HL-60 (cell line): ENCODE measurements at places on chromosomes 12 and 14.

GRCh38 chr12:29149691-29150281, 708 bp downstream of the FAR2 start:
- no peak for DNase-seq

- peak; percentile 3 for DNase-seq
Observed at GRCh38 chr14:104563742-104564615, 15.6 kb upstream of the C14orf180 start.

GRCh38 chr14:50944647-50945413, 547 bp upstream of the PYGL start:
- no peak for DNase-seq

DNA sequence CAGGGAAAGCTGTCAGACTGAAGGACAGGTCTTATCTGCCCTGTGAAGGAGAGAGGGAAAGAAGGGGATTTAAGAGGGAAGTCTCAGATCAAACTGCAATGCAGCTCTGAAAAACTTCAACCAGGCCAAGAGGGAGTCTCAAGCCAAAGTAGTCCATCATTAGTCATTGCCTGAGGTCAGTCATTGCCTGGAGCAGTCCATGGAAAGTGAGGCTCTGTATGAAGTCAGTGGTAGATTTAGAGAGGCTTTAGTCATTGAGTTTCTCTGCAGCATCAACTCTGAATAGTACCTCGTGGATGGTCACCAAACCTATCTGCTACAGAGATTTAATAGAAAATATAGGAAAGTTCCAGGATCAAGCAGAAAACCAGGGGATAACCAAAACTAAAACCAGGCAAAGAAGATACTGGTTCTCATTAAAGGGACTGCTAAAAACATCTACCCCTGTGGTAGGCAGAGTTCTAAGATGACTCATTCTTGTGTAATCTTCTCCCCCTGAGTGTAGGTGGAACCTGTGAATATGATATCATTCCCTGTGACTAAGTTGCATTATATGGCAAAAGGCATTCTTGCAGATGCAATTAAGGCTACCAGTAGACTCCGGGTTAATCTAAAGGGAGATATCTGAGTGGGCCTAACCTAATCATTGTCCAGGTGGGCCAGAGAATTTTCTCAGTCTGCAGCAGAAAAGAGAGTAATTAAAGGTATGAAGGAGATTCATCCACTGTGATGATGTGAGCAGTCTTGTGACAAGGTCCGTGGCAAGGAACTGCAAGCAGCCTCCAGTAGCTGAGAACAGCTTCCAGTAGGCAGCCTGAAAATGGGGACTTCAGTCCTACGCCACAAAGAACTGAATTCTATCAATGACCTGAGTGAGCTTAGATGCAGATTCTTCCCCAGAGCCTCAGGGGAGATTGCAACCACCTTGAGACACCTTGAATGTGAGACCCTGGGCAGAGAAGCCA, 123.1 kb downstream of the GALC start:
- DNase-seq = no peak

DNA sequence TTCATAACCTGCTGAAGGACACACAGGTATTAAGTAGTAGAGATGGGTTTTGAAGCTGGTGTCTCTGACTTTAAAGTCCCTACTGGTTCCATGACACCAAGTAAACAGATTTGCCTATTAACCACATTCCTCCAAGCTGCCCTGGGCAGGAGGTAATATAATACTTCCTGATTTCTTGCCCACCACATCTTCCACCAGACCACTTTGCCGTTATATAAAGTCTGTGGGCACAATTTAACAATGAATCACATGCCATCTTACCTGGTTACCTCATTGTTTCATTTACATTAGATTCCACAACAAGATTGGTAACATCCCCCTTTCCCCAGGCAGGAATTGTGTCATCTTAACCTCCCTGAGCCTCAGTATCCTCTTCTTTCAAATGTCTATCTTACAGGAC, 900 bp upstream of the LRRC23 start:
- DNase-seq = no peak

GRCh38 chr14:35320472-35320871, 28.3 kb downstream of the PSMA6 start:
- no peak for DNase-seq

- DNase-seq = no peak
Observed at GRCh38 chr14:90538716-90539495, 142.1 kb downstream of the CALM1 start.

- peak; percentile 86 for DNase-seq
Observed at GRCh38 chr12:32589165-32589865, 89.8 kb upstream of the DNM1L start.

GRCh38 chr14:89669193-89669592, 252.2 kb upstream of the FOXN3 start:
- DNase-seq = peak; percentile 85

DNA sequence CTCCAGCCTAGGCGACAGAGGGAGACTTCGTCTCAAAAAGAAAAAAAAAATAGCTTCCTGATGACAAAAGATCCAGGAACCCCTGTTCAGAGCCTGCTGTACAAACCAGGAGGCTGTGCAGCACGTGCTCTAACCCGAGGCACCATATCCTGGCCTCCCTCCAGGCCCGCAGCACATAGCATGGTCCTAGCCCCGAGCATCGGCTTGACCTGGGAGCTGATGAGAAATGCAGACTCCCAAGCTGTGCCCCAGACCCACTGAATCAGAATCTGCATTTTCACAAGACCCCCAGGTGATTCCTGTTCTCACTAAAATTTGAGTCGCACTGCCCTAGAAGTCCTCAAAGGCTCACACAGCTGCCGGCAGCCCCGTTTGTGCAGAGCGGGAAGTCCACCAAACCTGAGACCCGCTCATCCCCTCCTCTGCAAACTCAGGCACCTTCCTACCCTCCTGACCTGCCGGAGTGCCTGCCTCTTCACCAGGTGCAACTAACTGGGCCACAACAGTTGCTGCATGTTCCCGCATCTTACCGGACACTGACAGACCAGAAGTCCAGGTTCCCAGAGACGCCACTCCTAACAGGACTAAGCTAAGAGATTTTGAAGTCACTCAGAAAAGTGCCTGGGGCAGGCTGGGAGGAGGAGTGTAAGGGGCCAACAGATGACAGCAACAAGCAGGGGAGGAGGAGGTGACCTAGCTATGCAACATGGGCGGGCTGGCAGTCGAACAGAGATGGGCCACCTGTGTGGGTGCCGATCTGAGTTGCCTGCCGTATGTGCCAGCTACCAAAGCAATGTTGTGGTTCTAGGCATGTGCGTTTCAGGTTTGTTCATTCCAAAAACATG, 24.0 kb upstream of the RIN3 start:
- DNase-seq = no peak

DNA sequence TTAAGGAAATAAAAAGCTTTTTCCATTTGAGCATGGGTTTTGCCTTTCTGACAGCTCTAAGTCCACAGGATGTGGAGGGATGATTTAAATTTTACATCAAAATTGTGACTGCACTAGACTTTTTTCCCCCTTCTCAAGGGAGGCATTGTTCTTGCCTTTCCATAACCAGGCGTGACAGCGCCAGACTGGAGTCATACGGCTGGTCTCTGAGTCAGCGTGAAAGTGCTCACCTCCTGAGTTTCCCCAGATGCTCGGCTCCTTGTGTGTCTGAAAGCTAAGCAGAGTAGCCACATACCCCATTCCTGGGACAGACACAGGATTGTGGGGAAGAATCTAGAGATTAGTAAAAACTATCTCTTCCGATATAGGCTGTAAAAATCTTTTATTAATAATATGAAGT, 43.1 kb downstream of the SOX5 start:
- DNase-seq = no peak

- DNase-seq = no peak
Observed at GRCh38 chr12:121748571-121749265, 36.2 kb downstream of the TMEM120B start.

DNA sequence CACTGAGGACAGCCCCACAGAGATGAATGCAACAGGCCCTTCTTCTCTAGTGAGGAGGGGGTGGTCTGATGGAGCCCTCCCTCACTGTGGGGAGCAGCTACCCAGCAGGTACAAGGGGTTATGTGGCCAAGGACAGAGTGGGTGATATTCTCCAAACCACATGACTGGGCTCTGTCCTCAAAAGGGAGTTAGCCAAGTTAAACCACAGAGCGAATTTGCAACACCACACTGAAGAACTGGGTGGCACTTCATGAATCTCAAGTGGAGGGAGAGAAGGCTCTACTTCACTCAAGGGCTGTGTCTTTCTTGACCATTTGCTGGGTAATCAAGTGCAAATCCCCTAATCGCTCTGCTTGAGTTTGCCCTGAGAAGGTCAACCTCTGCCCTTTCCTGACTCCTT, 12.5 kb downstream of the GPR68 start:
- DNase-seq = peak; percentile 81

DNA sequence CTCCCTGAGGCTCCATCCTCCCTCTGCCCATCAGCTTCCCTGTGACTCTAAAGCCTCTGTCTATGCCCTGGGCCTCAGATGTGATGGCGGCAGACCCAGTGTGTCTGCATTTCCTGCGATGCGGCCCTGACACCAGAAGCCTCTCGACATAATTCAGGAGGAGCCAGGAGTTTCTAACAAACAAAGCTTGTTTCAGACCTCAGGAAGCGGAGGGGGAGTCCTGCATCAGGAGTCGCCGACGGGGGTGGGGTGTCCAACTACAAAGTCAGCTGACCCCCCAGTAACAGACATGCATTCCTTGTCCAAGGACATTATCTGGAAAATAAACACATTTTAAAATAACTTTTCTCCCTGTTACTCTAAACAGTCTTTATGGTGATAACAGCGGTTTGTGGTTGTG, 167.5 kb downstream of the DPF3 start:
- DNase-seq = no peak

- DNase-seq = peak; percentile 54
Observed at GRCh38 chr12:6735448-6736191, 11.8 kb downstream of the COPS7A start.

- DNase-seq = no peak
Observed at GRCh38 chr12:132623072-132623869, 4.7 kb downstream of the P2RX2 start.

- DNase-seq = no peak
Observed at GRCh38 chr12:1603269-1603993, 9.1 kb upstream of the FBXL14 start.

GRCh38 chr14:95193081-95193480, 35.8 kb upstream of the DICER1 start:
- no peak for DNase-seq

DNA sequence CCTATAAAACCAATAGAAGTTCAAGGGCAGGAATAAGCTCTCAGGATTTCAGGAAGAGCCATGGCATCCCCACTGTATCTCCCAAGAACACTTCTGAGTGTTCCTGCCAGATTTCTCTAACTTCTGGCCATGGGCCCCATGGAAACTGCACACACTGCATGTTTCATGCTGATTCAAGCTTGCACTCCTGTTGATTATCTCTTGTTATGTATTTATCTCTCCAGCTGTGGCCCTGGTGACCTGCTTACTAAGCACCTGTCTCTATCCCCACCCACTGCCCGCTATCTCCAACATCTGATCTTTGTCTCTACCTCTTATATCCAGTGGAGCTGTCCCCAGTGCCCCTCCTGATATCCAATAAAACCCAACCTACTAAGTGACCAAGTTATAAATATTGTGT, 285.3 kb downstream of the PDZRN4 start:
- DNase-seq = no peak

DNA sequence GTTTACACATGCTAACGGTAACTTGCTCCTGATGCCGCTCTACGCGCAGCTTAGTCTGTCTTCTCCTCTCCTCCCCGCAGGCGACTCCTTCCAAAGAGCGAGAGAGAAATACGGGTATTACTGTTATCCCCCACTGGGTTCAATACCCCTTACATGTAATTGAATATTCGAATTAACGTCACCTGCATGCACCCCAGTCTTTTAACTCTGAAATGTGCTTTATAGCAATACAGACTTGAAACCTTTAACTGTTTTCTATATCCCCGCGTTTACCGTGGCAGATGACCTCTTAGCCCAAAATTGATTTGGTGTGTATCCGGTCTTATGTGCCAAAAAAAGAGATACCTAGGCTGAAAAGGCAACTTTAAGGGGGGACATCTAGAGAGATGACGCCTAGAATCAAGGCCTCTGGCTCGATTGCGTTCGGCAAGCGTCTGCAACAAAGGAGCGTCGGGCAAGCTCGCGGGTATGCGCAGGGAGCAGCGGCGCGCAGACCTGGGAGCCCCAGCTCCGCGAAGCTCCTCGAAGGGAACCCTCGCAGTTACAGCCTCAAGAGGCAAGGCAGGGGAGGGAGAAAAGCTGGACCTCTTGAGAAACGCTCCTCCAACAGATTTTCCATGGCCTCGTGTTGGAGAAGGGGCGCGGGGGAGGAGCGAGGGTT, 6.8 kb upstream of the FOXG1 start:
- DNase-seq = no peak

- no peak for DNase-seq
Observed at GRCh38 chr14:89625244-89625713, 208.2 kb upstream of the FOXN3 start.

- no peak for DNase-seq
Observed at GRCh38 chr12:91327889-91328288, 145.3 kb upstream of the DCN start.

DNA sequence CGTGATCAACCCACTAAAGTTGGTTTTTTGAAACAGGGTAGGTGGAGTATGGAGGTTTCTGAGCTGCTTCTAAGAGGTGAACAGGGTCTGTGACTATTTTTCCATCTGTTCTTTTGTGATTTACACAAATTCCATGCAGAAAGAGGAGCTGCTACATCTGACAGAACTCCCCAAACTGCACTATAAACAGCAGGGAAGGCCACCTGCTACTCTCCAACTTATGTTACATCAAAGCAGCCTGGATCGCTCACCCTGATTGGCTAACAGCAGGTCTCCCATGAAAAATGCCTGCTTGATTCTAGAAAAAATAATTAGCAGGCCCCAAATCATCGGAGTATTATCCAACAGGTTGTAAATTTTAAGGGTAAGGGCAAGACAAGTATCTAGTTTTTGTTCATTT, 282.9 kb upstream of the FLRT2 start:
- DNase-seq = no peak

DNA sequence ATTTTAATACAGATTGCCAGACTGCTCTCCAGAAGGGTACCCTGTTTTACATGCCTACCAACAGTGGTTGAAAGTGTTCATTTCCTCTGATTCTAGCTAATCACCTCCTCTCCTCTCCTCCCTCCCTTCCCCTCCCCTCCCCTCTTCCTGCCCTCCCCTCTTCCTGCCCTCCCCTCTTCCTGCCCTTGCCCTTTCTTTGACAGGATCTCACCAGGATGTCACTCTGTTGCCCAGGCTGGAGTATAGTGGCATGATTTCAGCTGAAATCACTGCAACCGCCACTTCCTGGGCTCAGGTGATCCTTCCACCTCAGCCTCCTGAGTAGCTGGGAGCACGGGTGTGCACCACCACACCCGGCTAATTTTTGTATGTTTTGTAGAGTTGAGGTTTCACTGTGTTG, 24.7 kb downstream of the APAF1 start:
- DNase-seq = no peak

GRCh38 chr12:116319898-116320621, 42.6 kb upstream of the MED13L start:
- no peak for DNase-seq
